ENCODE measurements at places on chromosomes 7 and 10.
A peak's percentile ranks its signal among the peaks of the same experiment; 100 is the strongest.

- peak; percentile 77 for DNase-seq
These were observed 1.5 kb downstream of the DUSP5 start for GRCh38 chr10:110498982-110499795.

DNA sequence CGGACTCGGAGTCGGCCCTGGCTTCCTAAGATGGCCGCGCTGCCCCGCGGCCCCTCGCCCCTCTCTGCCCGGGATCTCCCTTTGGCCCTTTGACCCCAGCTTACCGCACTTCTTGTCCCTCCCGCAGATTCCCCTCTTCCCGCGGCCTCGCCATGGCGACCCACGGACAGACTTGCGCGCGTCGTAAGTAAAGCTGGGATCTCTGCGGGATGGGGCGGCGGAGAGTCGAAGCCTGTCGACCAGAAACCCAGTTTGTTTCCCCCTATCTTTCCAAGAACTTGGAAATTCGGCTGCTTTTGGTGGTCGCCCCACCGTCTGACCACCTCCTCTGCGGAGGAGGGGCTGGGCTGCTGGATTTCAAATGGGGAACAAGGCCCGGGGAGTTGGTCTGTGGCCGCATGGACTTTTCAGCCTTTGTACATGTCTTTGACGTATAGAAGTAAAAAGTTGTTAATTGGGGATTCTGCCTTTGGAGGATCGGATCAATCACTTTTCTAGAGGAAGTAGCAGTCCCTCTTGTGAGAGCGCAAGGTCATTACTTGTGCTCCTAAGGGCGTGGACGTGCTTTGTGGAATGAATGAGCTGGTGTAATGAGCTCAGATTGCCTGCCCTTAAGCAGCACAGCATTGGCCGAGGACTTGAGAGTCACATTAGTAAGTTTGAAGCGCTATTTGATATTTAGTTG lies 553 bp downstream of the VDAC2 start:
- DNase-seq, result peak; percentile 91

GRCh38 chr7:151273651-151274390 lies 25.3 kb upstream of the SMARCD3 start:
- DNase-seq, result no peak

GRCh38 chr10:86306628-86307278 lies 59.8 kb downstream of the GRID1 start:
- peak; percentile 30 for DNase-seq

- DNase-seq, result no peak
These were observed 64.9 kb downstream of the CTTNBP2 start for GRCh38 chr7:117808341-117808757.

DNA sequence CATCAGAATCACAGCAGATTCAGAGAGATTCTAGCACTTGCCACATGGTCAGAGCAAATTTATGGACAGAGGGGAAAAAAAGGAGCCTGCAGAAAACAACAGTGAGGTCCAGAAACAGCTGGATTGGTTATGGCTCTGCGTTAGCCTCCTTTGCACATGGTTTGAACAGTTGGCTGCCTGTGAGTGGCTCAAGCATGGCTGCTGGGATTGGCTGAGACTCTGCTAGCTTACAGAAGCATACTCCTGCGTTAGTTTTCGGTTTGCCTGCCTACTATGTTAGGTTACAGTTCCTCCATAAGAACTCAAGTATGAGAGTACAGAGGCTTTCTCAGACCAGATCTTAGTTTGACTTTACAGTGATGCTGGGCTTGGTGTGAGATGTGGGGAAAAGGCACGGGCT lies 80.7 kb upstream of the WDR11 start:
- DNase-seq, result no peak

DNA sequence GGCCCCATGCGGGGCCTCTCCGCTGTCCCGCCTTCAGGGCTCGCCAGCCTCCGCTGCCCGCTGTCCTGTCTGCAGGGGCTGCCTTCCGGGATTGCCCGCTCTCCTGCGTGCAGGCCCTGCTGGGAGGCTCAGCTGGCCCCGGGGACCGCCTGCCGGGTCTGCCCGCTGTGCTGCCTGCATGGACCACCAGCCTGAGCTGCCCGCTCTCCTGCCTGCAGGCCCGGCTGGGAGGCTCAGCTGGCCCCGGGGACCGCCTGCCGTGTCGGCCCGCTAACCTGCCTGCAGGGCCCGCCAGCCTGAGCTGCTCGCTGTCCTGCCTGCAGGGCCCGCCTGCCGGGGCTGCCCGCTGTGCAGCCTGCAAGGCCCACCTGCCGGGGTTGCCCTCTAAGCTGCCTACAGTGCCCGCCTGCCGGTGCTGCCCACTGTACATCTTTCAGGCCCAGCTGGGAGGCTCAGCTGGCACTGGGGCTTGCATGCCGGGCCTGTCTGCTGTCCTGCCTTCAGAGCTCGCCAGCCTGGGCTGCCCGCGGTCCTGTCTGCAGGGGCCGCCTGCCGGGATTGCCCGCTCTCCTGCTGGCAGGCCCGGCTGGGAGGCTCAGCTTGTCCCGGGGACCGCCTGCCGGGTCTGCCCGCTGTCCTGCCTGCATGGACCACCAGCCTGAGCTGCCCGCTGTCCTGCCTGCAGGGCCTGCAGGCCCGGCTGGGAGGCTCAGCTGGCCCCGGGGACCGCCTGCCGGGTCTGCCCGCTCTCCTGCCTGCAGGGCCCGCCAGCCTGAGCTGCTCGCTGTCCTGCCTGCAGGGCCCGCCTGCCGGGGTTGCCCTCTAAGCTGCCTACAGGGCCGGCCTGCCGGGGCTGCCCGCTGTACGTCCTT lies 165.1 kb downstream of the GLRX3 start:
- peak; percentile 88 for DNase-seq
